A549 treated with Mapracorat at 1 μM for 4 hours (cell line): ENCODE measurements at places on chromosomes 5 and 9. TPM values are rescaled to one million over a fixed set of nuclear protein-coding genes. Genes with fewer than 3 reads are reported as not detected.

Gene WNK2
- total RNA-seq = 3.4 to 9.3 TPM (median 5.9 TPM) in 5 replicates

Gene TAF11L13
- not detected in 5 replicates for total RNA-seq

Gene GNAQ
- total RNA-seq = 13.7 to 16.6 TPM (median 15.3 TPM) in 5 replicates

Gene SMIM32
- not detected in 5 replicates for total RNA-seq

Gene SVEP1
- 1.4 to 2.0 TPM (median 1.9 TPM) in 5 replicates for total RNA-seq

Gene NSG2
- not detected in 5 replicates for total RNA-seq

Gene BAG1
- 121 to 144 TPM (median 138 TPM) in 5 replicates for total RNA-seq

Gene NTNG2
- total RNA-seq = 0.98 to 3.1 TPM (median 2.1 TPM) in 5 replicates

Gene ADAMTS19
- not detected in 5 replicates for total RNA-seq

Gene CSF1R
- total RNA-seq = 0.10 to 0.20 TPM (median 0.18 TPM) in 5 replicates

Gene LCP2
- total RNA-seq = not detected in 5 replicates

Gene SPINK6
- 0.45 to 1.1 TPM (median 0.57 TPM) in 5 replicates for total RNA-seq

Gene C8G
- 0.42 to 3.2 TPM (median 0.76 TPM) in 5 replicates for total RNA-seq

Gene TOR4A
- total RNA-seq = 17.1 to 29.0 TPM (median 26.7 TPM) in 5 replicates
